ENCODE measurements at places on chromosomes 13 and 19.

GRCh38 chr19:44698492-44699201 lies at the start of gene CEACAM16:
TSS of gene CEACAM16 (plus strand) at chr19:44699151. CDS start at chr19:44701457, 2,306 bp downstream.
- DNase-seq, result no peak

DNA sequence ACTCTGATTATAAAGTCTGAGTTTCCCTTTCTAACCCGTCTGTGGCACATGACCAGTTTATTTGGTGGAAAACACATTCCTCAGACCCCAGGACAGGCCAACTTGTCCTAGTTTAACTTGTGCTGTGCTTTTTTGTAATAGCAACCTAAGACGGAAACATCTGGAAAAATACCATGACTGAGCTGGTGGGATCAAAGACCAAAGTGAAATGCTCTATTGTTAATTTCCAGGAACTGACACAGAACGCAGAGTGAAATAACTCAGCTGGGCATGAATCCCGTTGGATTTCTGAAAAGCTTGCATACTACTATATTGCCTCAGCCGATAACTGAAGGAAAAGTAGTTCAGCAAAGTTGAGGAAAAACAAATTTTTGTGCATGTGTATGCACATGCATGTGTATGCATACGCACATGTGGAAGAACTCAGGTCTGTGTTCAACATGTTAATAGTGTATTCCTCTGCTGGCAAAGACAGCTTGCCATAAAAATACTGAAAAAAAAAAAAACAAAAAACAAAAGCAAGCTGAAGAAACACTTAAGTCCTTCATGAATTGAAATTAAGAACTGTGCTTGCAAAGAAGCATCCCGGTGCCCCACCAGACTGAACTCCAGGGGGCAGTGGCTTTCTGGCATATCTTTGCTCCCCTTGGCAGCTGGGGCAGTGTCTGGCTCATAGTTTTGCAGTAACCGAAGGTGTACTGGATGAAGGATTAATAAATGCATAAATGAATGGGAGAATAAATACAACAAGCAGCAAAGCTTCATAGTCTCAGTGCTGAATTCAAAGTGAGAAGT lies 187.8 kb downstream of the LHFPL6 start:
- no peak for DNase-seq

GRCh38 chr19:6236310-6237291 lies 43.2 kb downstream of the MLLT1 start:
- no peak for DNase-seq

DNA sequence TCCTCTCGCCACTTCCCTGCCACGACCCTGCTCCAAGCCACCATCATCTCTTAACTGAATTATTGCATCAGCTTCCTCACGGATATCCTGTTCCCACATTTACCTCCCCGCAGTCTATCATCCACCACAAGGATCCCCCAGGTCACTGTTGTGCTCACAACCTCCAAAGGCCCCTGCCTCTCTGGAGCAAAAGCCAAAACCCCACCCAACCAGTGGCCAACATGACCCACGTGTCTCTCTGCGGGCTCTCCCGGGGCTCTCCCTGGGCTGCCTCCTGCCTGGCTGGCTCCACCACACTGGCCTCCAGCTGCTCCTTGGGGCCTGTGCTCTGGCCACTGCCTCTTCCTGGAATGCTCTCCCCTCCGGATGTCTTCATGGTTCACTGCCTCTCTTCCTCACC lies 809.3 kb downstream of the UQCRFS1 start:
- no peak for DNase-seq

DNA sequence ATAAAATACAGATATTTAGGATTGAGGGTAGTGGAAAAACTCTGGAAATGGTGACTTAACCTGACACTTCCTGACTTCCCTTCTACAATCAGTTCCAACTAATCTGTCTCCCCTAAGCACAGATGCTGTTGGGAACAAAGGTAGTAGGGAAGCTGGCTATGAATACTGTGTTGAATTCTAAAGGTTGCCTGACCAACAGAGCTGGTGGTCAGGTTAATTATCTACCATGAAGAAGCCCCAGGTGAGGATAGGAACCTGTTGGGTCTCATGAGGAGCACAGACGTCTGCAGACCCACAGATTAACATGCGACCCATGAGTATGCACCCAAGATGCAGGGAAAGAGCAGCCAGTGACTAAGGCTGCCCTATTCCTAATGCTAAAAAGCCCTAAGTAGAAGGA lies 172.3 kb downstream of the DIAPH3 start:
- no peak for DNase-seq

DNA sequence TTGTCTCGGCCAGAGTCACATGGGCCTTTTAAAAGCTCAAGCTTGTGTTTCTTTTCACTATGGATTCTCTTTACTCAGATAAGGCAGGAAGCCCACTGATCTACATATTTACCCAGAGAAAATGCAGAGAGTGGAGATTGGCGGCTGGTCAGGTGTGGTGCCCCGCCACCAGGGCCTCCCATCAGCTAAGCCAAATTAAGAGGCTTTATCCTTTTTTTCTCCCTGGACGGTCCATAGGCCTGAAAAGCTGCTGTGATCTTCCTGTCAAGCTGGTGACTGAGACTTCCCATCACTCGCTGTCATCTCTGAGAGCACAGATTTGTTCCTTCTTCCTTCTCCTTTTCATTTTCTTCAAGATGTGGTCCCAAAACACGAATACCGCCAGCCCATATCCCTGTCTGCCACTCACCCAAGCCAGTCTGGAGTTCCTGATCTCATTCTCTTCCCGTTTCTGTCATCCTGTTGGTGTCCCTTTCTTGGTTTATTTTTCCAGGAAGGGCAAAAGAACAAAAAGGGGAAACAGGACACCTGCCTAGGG lies 1.9 kb downstream of the SAFB start:
- no peak for DNase-seq

- DNase-seq, result no peak
These were observed 1053.7 kb upstream of the SPRY2 start for GRCh38 chr13:81394640-81395039.

GRCh38 chr13:46166224-46166584 lies 15.8 kb downstream of the LCP1 start:
- no peak for DNase-seq
